Daoy (cell line): ENCODE measurements at places on chromosomes 1 and 21. TPM values are rescaled to one million over a fixed set of nuclear protein-coding genes. Genes with fewer than 3 reads are reported as not detected.

ECM1 gene
- 13.8 and 15.4 TPM in 2 replicates for total RNA-seq

LCE1C gene
- total RNA-seq = not detected in 2 replicates

FCGR3B gene
- not detected in 2 replicates for total RNA-seq

CACNA1S gene
- total RNA-seq = not detected in 2 replicates

KRTAP19-4 gene
- total RNA-seq = not detected in 2 replicates

RIPK4 gene
- 33.6 and 39.5 TPM in 2 replicates for total RNA-seq

TXLNA gene
- total RNA-seq = 63.1 and 66.6 TPM in 2 replicates

DNA sequence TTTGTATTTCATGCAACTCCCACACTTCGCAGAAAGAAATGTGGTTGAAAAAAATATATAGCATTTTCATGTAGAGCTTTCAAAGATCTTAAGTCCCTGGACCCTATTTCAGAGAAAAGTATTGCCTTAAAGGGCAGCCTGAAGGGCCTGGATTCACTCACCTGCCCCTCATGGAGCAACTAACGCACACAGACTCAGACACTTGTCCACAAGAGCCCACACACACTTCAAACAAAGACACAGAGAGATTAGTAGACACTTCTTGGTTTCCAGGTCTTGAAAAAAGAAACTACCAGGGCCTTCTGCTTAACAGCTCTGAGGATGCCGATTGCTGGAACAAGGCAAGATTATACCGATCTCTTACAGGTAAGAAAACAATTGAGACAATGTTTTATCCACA, 122.2 kb downstream of the ZBTB18 start:
- no peak for DNase-seq

DNA sequence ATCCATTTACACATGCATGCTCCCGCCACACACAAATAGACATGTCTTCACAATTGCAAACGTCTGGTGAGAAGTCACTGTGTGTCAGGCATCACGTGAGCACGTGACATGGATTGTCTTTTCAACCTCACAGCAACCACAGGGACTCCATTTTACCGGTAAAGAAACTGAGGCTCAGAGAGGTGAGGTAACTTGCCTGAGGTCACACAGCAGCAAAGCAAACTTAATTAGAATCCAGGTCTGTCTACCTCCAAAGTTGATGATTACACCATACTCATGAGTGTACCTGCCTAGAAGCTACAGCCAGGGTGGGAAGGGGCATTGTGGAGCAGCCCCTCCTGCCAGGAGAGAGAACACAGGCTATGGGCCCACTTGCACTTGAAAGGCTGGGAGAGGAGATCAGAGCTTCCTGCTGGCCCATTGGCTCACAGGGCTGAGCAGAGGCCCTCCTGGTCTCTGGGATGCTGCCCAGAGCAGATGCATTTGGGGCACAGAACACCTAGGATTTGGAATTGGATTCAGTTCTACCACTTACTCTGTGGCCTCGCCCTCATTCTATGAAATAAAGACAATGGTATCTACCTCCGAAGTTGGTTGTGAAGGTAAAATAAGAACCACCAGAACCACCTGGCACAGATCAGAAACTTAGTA, 44.4 kb upstream of the SELENON start:
- no peak for DNase-seq

DNA sequence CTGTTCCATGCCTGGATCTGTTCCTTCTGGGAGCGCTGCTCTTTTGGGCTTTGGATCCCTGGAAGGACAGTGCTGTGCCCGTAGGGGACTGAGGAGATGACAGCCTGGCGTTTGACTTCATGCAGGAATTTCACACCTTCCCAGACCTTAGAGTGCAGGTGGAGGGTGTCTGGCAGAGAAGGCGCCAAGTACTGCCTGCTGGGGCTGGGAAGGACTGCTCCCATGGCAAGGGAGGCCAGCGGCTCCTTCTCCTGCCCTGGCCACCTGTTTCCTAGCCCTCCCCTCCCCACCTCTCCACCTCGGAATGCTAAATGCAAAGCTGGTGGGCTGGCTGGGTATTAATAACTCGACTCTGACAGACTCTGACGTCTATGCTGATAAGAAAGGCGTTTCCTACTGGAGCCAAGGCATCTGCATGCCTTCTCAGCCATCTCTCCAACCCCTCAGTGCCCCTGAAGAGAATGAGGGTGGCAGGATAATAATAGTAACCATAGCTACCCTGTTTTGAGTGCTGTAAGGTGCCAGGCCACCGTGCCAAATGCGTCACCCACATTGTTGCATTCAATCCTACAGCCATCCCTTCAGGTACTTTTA, 17.5 kb upstream of the PDIK1L start:
- DNase-seq = no peak

- DNase-seq = no peak
Observed at GRCh38 chr1:50742523-50742922, 217.5 kb downstream of the FAF1 start.

- DNase-seq = peak; percentile 28
Observed at GRCh38 chr21:43768868-43769167, 7.3 kb downstream of the CSTB start.

DNA sequence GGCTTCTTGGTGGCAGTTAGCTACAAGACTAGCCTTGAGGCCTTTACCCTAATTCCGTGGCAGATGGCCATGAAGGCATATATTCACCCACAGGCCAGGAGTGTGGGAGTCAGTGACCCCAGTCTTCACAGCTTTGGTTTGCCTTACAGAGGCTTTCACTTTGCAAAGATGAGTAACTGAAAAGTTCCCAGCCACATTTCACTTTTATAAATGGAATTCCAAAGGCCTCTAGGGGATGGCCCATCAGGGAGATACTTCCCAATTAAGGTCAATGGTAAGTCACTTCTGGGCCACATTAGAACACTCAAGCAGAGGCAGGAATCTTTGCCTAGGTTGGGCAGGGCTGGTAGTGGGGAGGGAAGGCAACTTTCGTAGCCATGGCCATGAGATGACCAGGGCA, 13.1 kb upstream of the HEYL start:
- no peak for DNase-seq
